Body of pancreas (tissue), 4 donors: ENCODE measurements at places on chromosomes 5 and 9.
A peak's percentile ranks its signal among the peaks of the same experiment; 100 is the strongest.

- H3K36me3 ChIP-seq = no peaks in the 10 kb centered on the region
- H3K27ac ChIP-seq = no peak overlapping the region
- H3K27me3 ChIP-seq = no peaks in the 10 kb centered on the region
These were observed 105.5 kb downstream of the SMIM23 start for GRCh38 chr5:171891150-171891549.

DNA sequence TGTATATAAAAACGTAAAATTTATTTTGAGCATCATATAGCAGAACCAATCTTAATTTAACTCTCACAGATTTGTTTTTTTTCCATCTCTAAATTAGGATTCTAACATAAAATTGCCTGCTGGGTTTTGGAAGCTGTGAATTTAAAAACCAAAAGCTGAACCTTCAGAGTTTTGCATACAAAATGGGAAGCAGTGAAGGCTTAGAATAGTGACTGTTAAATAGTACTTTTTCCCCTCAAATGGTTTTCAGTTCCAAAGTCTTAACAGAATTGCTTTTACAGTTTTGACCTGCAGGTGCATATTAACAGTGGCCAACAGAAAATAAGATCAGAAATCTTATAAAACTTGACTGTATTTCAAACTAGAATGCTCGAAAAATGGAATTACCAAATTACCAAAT lies 55.1 kb upstream of the LVRN start:
- no peak overlapping the region for H3K4me3 ChIP-seq
- no peak overlapping the region for H3K27ac ChIP-seq
- H3K36me3 ChIP-seq = no peaks in the 10 kb centered on the region
- no peaks in the 10 kb centered on the region for H3K27me3 ChIP-seq
- H3K4me1 ChIP-seq = no peaks in the 10 kb centered on the region
- no peak for DNase-seq

GRCh38 chr9:36456480-36457065 lies 56.5 kb upstream of the RNF38 start:
- H3K4me1 ChIP-seq = peaks cover 18% of the 10 kb centered on the region
- no peak for DNase-seq
- no peaks in the 10 kb centered on the region for H3K27me3 ChIP-seq
- H3K4me3 ChIP-seq = no peak overlapping the region

DNA sequence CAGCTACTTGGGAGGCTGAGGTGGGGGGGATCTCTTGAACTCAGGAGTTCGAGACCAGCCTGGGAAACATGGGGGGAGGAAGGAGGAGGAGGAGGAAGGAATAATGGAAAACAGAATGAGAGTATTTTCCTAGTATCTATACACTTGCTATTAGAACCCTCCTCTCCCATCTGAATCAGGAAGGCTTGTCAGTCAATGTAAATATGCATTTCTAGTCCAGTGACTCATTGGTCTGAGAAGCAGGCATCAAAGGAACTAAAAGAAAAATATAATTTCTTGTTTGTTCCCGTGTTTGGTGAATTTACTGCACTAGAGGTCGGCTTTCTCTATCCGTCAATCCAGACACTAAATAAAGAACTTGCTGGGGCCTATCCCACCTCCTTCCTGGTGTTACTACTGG lies 88.6 kb downstream of the AGTPBP1 start:
- H3K4me3 ChIP-seq = no peak overlapping the region
- H3K4me1 ChIP-seq = no peaks in the 10 kb centered on the region
- DNase-seq = no peak
- H3K27me3 ChIP-seq = no peaks in the 10 kb centered on the region

DNA sequence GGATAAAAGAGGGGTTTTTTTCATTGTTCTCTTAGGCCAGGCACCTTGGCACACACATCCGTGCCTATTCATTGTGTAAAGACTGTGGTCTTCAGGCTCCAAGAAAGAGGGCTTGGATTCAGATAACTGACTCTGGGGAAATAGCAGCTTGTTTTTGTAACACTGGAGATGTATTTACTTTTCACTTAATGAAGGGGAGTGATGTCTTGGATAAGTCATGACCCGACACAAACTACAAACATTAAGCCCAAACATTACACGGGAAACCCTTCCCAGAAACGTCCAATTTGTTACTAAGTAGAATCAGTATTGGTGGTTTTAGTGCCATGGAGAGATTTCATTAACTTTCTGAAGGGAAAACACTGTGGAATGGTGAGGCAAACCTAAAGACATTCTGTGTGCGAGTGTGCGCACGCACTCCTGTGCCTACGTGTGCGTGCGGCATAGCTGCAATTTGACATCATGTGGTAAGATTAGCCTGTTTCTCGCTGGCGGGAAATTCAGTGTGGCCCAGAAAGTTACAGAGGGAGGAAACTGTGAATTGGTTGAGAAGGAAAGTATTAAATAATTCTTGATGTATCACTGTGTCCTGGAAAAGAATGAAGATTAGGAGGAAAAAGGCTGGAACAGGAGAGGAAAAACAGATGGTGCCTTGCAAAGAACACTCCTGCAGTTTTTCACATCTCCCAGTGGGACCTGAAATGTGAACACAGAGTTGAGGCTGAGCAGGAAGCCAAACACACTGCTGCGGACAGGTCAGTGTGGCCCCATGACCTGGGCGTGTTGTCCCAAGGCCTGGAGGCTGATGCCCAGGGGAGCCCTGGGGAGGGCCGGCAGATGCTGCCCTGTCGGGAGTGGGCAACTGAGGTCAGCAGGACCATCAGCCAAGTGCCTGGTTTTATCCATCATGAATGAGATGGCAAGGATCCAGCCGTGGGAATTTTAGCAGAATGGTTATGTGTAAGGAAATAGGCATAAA lies 108.5 kb downstream of the GAS1 start:
- no peaks in the 10 kb centered on the region for H3K4me1 ChIP-seq
- H3K36me3 ChIP-seq = no peaks in the 10 kb centered on the region
- no peak overlapping the region for H3K4me3 ChIP-seq
- no peak overlapping the region for H3K27ac ChIP-seq
- DNase-seq = no peak

GRCh38 chr9:37904445-37905130 lies 661 bp upstream of the SLC25A51 start:
- peak overlapping the region; percentile 5 for H3K4me3 ChIP-seq
- peak overlapping the region; percentile 87 for H3K27ac ChIP-seq
- peaks cover 44% of the 10 kb centered on the region for H3K4me1 ChIP-seq
- no peak for DNase-seq

GRCh38 chr9:104798209-104798995 lies 34.5 kb downstream of the NIPSNAP3B start:
- no peaks in the 10 kb centered on the region for H3K4me1 ChIP-seq
- DNase-seq = no peak
- H3K36me3 ChIP-seq = peaks cover 11% of the 10 kb centered on the region
- no peak overlapping the region for H3K4me3 ChIP-seq
- H3K27ac ChIP-seq = no peak overlapping the region
- H3K27me3 ChIP-seq = no peaks in the 10 kb centered on the region

GRCh38 chr5:83085106-83085505 lies 7.8 kb downstream of the XRCC4 start:
- no peak overlapping the region for H3K27ac ChIP-seq
- H3K36me3 ChIP-seq = no peaks in the 10 kb centered on the region
- no peak overlapping the region for H3K4me3 ChIP-seq
- peaks cover 13% of the 10 kb centered on the region for H3K4me1 ChIP-seq
- DNase-seq = no peak

- DNase-seq = no peak
- no peak overlapping the region for H3K4me3 ChIP-seq
- peak overlapping the region; percentile 28 for H3K27ac ChIP-seq
- H3K36me3 ChIP-seq = peaks cover 4% of the 10 kb centered on the region
These were observed 41.3 kb downstream of the UGCG start for GRCh38 chr9:111937781-111938426.

GRCh38 chr9:132769906-132770769 lies 99.9 kb downstream of the GTF3C4 start:
- peak; percentile 69 for DNase-seq
- H3K36me3 ChIP-seq = no peaks in the 10 kb centered on the region
- peaks cover 6% of the 10 kb centered on the region for H3K4me1 ChIP-seq
- H3K4me3 ChIP-seq = peak overlapping the region; percentile 14

DNA sequence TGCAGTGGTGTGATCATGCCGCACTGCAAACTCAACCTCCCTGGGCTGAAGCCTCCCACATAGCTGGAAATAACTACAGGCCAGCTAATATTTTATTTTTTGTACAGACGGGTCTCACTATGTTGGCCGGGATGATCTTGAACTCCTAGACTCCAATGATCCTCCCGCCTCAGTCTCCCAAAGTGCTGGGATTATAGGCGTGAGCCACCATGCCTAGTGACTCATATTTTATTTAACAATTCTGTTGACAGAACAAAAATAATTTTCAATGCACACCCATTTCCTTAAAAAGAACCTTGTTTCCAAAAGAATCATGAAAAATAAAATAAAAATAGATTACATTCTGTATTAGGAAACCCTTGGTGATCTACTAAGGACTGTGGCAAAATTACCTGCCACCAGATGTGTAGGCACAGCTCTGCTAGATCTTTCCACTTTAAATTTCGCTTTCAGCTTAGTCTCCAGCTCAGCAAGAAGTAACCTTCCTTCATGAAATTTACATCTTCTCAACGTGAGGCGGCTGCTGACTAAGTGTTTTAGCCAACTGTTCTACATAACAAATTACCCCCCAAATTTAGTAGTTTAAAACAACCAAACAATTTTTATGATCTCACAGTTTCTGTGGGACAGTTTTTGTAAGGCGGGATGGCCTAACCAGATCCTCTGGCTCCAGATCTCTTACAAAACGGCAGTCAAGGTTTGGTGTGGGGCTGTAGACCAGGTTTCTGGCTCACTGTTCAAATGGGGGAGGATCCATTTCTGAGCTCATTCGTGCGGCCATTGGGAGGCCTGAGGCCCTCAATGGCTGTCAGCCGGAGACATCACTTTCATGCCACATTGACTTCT lies 32.6 kb upstream of the GOLPH3 start:
- H3K36me3 ChIP-seq = no peaks in the 10 kb centered on the region
- no peak overlapping the region for H3K4me3 ChIP-seq
- no peaks in the 10 kb centered on the region for H3K27me3 ChIP-seq
- H3K4me1 ChIP-seq = peaks cover 8% of the 10 kb centered on the region

DNA sequence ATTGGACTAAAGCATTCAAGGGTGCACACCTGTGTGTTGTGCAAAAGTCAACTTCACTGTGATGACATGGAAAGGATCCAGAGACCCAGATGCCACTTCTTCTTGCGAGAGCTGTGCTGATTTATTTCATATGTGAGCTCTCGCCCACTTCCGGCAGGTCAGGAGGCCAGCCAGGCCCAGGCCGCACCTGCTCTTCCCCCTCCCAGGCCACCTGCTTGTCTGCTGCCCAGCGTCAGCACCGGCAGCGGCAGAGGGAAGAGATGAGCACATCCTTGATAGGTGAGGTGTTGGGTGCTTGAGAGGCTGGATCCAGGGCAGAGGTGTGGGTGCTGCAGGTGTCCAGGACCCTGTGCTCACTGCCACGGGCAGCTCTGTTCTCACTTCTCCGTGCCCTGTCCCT lies 242.9 kb downstream of the FANCC start:
- peak overlapping the region; percentile 58 for H3K27ac ChIP-seq
- peak; percentile 82 for DNase-seq
- H3K36me3 ChIP-seq = peaks cover 2% of the 10 kb centered on the region
- H3K4me1 ChIP-seq = peaks cover 96% of the 10 kb centered on the region

- no peak within 1 kb of the TSS for H3K27ac ChIP-seq
- no peak for DNase-seq
- no peaks in the 10 kb centered on the region for H3K4me1 ChIP-seq
- peaks cover 4% of the 10 kb centered on the region for H3K27me3 ChIP-seq
- no peaks in the 10 kb centered on the region for H3K36me3 ChIP-seq
- H3K4me3 ChIP-seq = no peak within 1 kb of the TSS
These were observed at the start of gene PCDHB7 for GRCh38 chr5:141172381-141173204. Gene PCDHB7 (plus strand): TSS chr5:141172644. CDS start chr5:141172836, 192 bp downstream.

DNA sequence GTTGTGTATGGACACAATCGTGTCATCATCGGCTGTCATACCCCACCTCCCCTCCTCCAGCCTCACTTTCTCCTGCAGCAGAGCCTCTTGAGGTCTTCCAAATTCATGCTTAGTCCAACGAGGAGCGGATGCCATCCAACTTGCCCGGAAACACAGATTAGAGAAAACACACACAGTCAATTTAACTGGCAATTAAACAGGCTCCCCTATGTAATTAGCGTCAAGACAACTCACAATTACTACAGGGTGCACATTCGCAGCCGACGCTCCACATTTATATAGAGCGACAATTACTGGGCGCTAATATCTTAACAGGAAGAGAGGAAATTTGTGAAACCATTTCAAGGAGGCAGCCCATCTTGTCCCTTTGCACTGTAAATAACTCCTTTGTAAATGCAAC lies 86.0 kb upstream of the ZNF618 start:
- H3K36me3 ChIP-seq = no peaks in the 10 kb centered on the region
- no peak overlapping the region for H3K4me3 ChIP-seq
- no peak overlapping the region for H3K27ac ChIP-seq
- H3K4me1 ChIP-seq = peaks cover 3% of the 10 kb centered on the region

DNA sequence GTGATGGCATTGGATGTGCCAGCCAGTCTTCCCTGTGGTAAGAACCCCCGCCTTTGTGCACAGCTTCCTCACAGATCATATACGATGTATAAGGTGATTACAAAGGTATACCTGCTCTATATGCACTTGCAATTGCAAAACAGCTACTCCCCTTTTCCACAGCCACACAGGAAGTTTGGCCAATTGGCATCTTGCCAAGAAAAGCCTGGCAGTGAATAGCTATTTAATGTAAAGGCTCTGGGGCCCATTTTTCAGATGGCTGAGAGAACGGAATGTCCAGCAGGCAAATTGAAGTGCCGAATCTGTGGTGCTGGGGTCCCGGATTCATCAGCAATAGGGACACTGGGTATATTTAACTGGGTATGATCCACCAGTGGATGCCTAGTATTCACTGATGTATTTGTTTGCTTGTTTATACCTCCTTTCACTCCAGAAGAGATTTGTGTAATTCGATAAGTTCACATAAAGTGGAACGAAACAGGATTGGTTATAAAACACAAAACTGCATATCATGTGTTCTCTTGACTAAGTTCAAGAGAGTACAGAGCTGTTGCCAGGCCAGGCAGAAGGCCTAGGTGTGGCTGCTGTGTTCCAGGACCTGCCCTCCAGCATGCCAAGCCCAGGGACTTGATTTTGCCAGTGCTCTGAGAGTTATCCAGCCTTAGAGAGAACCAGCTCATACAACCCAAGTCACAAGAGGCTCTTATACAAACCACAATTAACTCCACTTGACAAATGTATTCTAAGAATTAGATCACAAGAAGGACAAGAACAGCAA lies 27.7 kb upstream of the GABRP start:
- no peak overlapping the region for H3K4me3 ChIP-seq
- peaks cover 69% of the 10 kb centered on the region for H3K4me1 ChIP-seq
- no peaks in the 10 kb centered on the region for H3K36me3 ChIP-seq
- DNase-seq = no peak
- no peaks in the 10 kb centered on the region for H3K27me3 ChIP-seq

- no peaks in the 10 kb centered on the region for H3K27me3 ChIP-seq
- no peak overlapping the region for H3K27ac ChIP-seq
- no peaks in the 10 kb centered on the region for H3K36me3 ChIP-seq
- H3K4me1 ChIP-seq = no peaks in the 10 kb centered on the region
- no peak overlapping the region for H3K4me3 ChIP-seq
- no peak for DNase-seq
These were observed 19.7 kb downstream of the UBAC1 start for GRCh38 chr9:135941288-135941995.

- H3K27ac ChIP-seq = no peak overlapping the region
- H3K36me3 ChIP-seq = no peaks in the 10 kb centered on the region
- H3K4me3 ChIP-seq = no peak overlapping the region
- H3K4me1 ChIP-seq = peaks cover 5% of the 10 kb centered on the region
These were observed 67.1 kb upstream of the GOLPH3 start for GRCh38 chr5:32241034-32241783.
